ENCODE measurements at places on chromosomes 2 and 18.

- no peak for DNase-seq
These were observed 25.3 kb upstream of the GCG start for GRCh38 chr2:162177301-162177700.

- no peak for DNase-seq
These were observed 368.7 kb upstream of the ID2 start for GRCh38 chr2:8312861-8313830.

DNA sequence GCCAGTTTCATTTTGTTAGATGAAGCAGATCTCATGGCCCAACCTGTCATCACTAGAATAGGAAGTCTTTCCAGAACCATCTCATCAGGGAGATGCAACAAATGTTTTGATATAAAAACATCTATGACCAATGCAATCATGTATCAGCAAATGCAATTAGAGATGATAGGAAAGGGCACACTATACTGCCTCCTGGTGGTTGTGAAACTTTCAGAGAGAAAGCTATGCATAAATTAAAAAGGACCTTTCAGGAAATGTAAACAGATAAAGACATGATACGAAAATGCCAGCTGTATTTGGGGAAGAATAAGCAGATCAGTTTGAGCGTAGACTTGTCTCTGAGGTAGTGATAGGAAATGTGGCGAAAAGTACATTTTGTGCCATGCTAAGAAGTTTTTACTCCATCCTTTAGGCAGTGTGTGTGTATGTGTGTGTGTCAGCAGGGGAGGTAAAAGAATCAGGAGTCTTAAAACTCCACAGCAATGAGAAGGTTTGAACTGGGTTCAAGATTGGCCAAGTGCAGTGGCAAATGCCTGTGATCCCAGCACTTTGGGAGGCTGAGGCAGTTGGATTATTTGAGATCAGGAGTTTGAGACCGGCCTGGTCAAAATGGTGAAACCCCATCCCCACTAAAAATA is 479.3 kb downstream of the CPS1 start:
- no peak for DNase-seq

- DNase-seq: no peak
These were observed 16.9 kb upstream of the ZCCHC2 start for GRCh38 chr18:62505669-62506494.

DNA sequence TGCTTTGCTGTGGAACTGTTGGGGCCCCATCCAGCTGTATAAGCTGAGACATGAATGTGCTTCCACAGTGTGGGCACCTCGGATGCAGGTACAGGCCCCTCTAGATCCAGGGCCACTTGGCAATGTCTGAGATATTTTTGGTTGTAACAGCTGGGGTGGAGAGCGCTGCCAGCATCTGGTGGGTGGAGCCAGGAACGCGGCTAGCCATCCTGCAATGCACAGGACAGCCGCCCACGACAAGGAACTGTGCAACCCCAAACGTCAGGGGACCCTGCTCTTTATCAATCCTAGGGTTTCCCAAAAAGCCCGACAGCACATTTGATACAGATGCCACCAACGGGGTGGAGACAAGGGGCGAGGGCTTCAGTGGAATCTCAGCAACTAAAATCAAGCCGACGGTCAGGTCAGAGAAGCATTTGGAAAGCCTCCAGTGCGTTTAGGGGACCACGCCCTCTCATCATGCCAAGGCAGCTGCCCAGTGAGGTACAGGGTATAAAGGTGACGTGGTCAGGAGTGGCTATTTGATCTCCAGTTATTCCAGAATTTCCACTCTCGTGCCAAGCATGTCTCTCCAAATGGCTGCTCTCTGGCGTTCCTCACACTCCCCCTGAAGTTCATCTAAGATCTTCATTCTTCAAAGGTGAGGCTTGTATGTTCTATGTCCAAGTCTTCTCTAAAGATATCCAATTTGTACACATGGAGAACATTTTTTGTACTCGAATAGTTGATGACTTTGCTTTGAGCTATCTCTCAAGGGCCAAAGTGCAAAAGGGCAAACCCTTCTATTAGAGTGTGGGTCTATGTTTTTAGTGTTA is 55.7 kb downstream of the LRRFIP1 start:
- DNase-seq: no peak

- no peak for DNase-seq
These were observed 1377.6 kb upstream of the PIK3C3 start for GRCh38 chr18:40577239-40577980.

GRCh38 chr2:238818561-238818960 is 29.3 kb upstream of the TWIST2 start:
- DNase-seq: no peak

DNA sequence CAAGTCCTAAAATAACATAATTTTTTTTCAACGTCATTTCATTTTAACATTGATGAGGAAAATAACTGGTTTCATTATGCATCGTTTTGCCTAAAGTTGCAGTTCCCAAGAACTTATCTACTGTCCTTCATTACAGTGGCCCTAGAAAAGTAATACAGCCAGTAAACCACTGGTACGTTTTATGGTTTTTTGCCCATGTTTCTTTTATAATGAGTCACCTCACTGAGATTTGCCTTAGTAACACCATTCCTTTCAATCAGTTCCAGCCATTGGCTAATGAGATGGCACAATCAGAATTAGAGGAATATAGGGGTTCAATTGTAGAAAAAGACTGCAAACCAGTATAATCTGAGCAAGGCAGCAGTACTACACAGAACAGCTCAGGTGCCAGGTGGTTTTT is 422.6 kb upstream of the LYPD1 start:
- DNase-seq: no peak

- no peak for DNase-seq
These were observed 287.9 kb downstream of the LPIN1 start for GRCh38 chr2:12034382-12034781.

DNA sequence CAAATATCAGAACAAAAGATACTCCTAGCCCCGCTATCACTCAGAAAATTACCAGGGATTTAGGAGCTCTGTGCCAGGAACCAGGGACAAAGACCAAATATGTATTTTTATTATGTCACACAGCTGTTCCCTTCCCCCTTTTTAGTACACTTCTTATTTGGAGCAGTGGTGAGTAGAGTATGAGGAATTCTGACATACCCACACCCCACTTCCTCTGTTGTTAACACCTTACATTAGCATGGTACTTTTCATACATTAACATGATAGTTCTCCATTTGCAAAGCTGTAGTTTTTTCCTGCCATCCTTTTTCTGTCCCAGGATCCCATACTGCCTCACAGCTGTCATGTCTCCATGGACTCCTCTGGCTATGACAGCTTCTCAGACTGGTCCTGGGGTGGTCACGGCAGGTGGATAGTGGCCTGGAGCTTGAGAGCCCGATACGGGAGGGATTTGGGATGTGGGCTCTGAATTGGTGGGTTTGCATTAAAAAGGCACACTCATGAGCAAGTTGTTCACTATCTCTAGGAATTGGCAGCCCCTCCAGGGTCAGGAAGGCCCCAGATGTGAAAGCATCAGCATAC is 100.2 kb downstream of the SH3RF3 start:
- no peak for DNase-seq

- DNase-seq: no peak
These were observed 50.6 kb upstream of the MAPRE2 start for GRCh38 chr18:34990597-34990996.

- DNase-seq: no peak
These were observed 78.2 kb downstream of the EHBP1 start for GRCh38 chr2:62783679-62784078.

DNA sequence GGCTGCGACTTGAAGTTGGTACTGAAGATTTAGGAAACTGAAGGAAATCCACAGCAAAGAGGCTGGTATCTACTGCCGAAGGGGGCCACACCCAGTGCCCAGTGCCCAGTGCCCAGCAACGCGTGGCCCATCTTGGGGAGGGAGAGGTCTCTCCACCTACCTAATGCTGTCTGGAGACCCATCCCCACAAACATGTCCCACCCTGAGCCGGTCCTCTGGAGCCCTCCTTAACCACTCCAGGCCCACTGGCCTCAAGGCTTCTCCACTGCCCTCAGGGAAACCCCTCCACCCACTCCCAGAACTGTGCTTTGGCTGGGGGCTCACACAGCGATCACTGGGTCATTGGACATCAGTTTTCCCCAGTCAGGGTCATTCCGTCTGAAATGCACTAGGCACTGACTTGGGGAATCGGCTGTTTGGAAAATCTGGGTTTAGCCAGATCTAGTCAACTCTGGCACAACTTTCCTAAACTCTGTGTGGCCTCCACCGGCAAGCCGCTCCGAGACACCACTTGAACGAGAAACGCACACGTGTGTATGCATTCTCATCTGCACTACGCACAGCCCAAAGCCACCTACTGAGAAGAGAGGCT is 20.1 kb downstream of the GPR55 start:
- DNase-seq: no peak

DNA sequence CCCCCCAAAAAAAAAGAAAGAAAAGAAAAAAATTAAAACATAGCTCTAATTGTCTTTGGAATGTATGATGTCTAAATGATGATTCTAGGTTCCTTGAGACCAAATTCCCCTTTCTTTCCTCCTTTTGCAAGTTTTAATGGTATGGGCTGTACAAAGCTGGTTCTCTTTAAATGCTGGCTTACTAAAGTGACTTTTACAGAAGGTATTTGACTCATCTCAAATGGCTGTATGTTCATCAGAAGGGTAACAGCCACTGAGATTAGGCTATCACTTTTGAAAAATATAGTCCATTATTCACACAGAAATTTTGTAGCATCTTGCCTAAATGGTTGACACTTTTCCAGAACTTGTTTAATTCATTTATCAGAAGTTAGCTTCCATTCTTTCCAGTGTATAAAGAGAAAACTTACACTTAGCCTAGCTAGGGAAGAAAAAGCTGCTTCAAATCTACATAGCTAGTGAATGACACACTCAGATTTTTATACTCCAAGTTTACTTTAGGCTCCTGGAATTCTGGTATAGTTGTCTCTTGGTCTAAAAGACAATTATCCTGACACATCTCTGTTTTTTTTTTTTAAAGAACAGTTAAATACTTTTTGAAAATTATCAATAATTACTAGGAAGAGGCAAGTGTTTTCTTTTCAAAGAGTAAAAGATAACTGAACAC is 622.6 kb downstream of the LRP1B start:
- DNase-seq: no peak

- DNase-seq: no peak
These were observed 27.0 kb downstream of the NTSR2 start for GRCh38 chr2:11642972-11643371.

- no peak for DNase-seq
These were observed 104.3 kb upstream of the GRB14 start for GRCh38 chr2:164725542-164725941.

- DNase-seq: no peak
These were observed 7.8 kb downstream of the EHD3 start for GRCh38 chr2:31241625-31242270.

GRCh38 chr18:25111377-25112288 is 240.3 kb downstream of the ZNF521 start:
- no peak for DNase-seq

- DNase-seq: no peak
These were observed 33.4 kb upstream of the HPCAL1 start for GRCh38 chr2:10269291-10269690.

DNA sequence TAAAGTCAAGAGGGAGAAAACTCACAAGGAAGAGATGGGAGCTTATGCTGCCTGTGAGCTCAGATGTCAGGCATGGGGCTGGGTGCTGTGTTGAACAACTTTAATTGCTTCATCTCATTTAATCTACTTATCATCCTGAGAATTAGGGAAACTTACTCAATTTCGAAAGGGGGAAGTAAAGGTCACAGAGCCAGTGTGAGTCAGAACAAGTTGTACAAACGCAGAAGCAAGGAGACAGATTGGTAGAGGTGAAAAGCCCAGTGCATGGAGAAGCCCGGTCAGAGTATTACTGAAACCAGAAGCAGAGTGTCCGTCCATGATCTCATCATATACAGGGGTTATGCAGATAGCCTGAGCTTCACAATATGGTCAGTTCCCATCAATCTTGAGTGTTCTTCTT is 281.1 kb upstream of the POU3F3 start:
- DNase-seq: no peak

- DNase-seq: no peak
These were observed 173.6 kb downstream of the GALR1 start for GRCh38 chr18:77422974-77423867.

- no peak for DNase-seq
These were observed 87.9 kb downstream of the WDPCP start for GRCh38 chr2:63500398-63500797.

GRCh38 chr18:36485772-36486171 is 188.3 kb downstream of the FHOD3 start:
- no peak for DNase-seq

- DNase-seq: no peak
These were observed 145.4 kb downstream of the SH3BP4 start for GRCh38 chr2:235097196-235097595.

- no peak for DNase-seq
These were observed 30.8 kb upstream of the TMEM214 start for GRCh38 chr2:27001950-27002349.

DNA sequence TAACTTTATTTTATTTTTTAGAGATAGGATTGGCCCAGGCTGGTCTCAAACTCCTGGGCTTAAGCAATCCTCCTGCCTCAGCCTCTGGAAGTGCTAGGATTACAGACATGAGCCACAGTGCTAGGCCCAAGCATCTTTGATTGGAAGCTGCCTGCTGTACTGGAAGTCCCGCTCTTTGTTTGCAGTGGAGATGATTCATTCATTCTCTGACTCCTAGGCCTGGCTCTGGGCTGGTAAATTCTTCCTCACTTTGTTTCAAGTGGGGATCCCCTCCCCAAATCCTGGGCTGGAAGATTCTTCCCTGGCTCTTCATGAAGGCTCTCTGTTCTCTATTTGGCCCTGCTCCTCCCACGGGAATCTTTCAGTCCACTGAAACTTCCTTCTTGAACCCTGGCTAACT is 81.9 kb downstream of the NEURL3 start:
- DNase-seq: no peak

DNA sequence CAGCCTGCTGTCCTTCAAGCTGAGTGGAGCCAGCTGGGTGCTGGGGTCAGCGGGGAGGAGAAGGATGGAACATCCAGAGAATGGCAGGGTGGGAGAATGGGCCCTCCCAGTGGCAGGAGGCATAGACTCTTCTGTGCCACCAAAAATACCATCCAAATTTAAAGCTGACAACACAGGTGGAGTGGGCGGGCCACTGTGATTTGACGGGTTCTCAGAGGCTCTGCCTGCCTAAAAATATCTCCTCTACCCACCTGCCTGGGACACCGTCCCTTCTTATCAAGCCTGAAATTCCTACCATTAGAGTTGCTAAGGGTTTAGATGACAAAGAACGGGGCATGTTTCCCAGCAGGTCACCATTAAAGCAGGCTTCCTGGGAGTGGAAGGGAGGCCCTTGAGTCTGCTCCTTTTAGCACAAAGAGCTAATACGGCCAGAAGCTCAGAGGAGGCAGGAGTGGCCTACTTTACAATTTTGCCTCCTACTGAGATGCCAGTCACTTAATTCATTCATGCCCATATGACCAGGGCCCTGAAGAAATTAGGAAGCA is 19.8 kb upstream of the MARCHF4 start:
- no peak for DNase-seq

DNA sequence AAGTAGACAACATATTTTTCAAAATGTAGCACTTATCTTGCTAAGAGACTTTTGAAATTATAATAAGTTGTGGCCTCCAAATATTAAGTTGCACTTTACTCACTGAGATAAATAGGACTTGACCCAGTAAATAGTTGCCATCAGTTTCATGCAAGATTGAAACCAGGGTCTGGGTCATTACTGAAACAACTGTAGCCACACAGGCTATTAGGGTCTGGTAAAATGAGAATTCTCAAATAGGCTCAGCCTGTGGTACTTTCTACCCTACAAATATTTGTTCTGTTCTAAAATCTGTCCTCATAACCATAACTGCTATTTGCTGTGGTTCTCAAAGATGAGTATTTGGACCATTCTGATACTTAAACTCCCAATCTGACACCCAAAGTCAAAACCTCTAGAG is 115.4 kb upstream of the STK17B start:
- no peak for DNase-seq
